ENCODE measurements at places on chromosomes 13 and 19. TPM values are rescaled to one million over a fixed set of nuclear protein-coding genes. Genes with fewer than 3 reads are reported as not detected.

GRCh38 chr19:36256064-36256463, 41.2 kb downstream of the ZNF146 start:
- no peak for DNase-seq

DNA sequence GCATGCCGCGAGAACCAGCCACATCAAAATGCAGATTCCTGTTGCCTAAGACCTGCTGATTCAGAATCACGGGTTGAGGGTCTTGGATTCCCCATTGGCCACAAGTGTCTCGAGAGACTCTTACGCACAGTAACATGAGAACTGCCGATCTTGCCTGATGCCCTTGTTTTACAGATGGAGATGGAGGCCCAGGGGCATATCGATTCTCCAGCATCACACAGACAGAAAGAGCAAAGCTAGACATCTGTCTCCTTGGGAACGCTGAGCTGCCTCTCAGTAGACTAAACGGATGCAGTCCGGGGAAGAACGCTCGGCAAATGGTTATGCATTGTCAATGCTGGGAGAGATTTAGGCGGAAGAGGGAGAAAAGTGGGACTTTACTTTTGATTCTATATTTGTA, 5.4 kb downstream of the NLRP12 start:
- DNase-seq, result no peak

The GNG7 gene
- total RNA-seq, result 0.74 TPM

DNA sequence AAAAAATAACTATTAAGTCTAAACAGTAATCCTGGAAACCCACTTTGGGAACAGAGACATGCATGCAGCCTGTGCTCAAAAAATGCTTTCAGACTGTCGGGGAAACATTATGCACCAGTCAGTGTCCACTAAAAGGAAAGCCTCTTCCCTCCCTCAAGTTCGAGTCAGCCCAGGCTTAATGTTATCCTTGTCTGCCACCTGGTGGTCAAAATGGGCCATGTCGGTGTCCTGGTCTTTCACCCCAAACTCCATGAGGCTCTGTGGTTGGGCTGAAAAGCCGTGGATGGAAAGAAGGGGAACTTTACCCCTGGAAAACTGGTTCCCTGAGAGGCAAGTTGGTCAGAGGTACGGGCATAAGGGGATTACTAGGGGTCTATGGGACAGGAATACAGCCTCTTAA, 88.4 kb upstream of the ZNF492 start:
- DNase-seq, result peak; percentile 59

GRCh38 chr19:18203408-18203862, 407 bp downstream of the RAB3A start:
- DNase-seq, result peak; percentile 54

- DNase-seq, result no peak
Observed at GRCh38 chr19:2883686-2884439, 16.7 kb downstream of the ZNF556 start.

DNA sequence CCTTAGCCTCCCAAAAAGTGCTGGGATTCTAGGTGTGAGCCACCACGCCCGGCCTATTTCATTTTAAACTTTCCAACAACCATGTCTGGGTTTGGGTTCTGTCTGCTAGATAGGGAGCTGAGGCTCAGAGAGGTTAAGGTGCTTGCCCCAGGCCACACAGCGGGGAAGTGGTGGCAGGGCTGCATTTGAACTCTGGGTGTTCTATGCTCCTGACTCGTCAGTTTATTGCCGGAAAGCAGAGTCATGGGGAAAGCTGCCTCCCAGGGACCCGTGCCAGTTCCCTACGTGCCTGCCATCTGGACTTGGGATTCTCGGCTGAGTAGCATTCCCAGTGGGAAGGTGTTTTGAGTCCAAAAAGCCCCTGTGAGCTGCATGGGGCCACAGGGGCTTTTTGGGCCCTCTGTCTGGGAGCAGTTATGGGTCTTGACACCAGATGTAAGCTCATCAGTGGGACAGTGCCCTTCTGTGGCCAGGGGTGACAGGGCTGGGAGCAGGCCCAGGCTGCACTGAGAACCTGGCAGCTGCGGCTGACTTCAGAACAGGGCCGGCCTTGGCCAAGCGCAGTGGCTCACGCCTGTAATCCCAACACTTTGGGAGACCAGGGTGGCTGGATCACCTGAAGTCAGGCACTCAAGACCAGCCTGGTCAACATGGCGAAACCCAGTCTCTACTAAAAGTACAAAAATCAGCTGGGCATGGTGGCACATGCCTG, 10.9 kb downstream of the RFX1 start:
- DNase-seq, result no peak

The KLK1 gene
- total RNA-seq, result 1.1 TPM

DNA sequence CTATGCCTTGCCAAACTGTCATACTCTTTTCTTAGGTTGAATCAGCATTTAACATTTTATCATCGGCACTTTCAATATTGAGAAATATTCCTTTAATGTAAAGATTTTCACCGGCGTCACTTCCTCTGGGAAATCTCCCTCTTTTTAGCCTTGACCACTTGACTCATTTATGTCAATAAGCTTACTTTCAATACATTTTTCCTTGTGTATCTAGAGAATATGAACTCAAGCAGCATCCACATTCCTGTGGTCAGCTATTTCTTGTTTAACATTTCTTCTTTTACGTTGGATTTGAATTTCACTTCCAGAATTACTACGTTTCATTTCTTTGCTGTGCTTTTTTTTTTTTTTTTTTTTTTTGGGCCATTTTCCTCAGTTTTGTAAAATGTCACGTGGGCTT, 271.2 kb upstream of the HTR2A start:
- no peak for DNase-seq

DNA sequence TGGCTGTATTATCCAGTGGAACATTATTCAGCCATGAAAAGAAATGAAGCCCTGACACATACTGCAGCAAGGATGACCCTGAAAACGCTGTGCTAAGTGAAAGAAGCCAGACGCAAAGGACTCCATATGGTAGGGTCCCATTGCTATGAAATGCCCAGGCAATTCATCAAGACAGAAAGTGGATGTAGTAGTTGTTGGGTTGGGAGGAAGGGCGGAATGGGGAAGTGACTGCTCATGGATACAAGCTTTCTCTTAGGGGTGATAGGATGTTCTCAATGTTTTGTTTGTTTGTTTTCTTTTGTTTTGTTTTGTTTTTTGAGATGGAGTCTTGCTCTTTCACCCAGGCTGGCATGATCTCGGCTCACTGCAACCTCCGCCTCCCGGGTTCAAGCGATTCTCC, 11.1 kb upstream of the CEACAM16 start:
- DNase-seq, result no peak

DNA sequence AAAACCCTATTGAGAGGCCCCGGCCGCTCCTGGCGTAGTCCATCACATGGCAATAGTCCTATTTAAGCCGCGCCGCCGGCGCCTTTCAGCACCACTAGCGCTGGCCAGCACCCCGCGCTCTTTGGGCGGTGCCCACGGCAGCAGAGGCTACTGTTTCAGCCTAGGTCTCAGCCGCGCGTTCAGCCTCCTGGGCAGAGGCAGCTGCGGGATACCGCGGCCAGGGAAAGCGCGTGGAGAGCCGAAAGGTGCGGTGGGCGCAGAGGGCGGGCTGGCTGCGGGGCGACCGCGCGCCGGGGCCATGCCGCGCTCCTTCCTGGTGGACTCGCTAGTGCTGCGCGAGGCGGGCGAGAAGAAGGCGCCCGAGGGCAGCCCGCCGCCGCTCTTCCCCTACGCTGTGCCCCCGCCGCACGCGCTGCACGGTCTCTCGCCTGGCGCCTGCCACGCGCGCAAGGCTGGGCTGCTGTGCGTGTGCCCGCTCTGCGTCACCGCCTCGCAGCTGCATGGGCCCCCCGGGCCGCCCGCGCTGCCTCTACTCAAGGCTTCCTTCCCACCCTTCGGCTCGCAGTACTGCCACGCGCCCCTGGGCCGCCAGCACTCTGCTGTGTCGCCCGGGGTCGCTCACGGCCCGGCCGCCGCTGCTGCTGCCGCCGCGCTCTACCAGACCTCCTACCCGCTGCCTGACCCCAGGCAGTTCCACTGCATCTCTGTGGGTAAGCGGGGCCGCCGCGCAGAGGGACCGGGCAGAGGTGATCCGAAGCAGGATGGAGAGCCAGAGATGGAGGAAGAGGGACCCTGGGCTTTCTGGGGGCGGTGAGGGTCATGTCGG, at the start of gene GSX1:
Gene GSX1, plus strand, starts transcription at position 91 of the 826 bp plus-strand sequence. Its CDS starts 208 bp downstream, at position 299.
- peak; percentile 69 for DNase-seq

The GZMM gene
- total RNA-seq, result 20.7 TPM
